Fibroblast of gingiva (primary cell): ENCODE measurements at places on chromosomes 7 and 10.

- no peak for DNase-seq
Observed at GRCh38 chr10:62253704-62254103, 14.9 kb downstream of the RTKN2 start.

DNA sequence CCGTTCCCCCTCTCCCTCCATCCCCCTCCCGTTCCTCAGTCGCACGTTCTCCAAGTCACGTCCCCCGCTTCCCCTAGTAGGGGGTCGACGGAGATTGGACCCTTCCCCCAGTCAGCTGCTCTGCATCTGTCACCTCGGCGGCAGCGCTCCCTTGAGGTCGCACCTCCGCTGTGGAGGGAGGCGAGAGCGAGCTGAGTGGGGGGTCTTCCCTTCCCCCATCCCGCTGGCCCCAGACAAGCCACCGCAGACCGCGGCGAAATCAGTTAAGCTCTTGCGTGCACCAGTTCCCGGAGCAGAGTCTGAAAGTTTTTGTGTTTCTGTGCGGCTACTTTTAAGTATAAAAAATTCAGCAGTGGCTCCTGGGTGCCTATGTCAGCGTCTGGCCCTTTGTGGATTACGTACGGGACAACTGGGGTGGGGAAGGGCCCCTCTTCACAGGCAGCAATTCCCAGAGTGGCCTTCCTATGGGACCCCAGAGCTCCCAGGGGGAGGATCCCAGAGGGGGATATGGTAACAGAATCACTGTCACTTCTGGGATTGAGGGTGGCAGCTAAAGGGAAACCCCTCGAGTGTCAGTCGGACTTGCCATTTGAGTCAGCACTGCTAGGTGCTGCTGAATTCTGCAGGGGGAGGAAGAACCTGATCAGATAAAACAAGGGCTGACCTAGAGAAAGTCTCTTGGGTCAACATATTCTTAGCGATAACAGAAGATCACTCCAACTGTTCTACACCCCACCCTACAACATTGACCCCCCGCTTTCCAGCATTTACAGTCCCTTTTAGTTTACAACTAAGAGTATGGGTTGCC, 12.5 kb upstream of the DDIT4 start:
- no peak for DNase-seq

- DNase-seq, result peak; percentile 39
Observed at GRCh38 chr7:150448789-150449147, 1.7 kb upstream of the GIMAP8 start.

- no peak for DNase-seq
Observed at GRCh38 chr10:102504179-102504975, 605 bp downstream of the SUFU start.

DNA sequence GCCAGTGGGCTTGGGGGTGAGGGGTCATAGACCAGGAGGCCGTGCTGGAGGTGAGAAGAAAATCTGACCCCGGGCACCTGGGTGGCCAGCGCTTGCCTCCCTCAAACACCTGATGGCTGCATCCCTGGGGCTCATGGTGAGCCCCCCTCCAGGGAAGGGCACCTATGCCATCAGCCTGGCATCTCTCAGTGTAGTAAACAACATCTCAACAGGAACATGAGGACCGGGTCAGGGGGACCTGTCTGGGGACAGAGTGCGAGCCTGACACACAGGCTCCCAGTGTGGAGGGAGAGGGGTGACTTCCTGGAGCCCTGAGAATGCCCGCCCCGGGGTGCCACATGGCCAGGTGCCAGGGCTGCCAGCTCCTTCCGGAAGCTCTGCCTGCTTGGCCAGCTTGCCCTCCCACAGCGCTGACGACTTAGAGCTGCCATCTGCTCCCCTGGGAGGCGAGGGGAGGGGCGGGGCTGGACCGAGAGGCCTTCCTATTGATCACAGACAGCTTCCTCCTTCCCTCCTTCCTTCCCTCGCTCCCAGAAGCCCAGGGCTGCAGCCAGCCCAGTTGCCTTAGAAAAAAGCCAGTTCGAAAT, 12.3 kb downstream of the STX1A start:
- DNase-seq, result no peak

DNA sequence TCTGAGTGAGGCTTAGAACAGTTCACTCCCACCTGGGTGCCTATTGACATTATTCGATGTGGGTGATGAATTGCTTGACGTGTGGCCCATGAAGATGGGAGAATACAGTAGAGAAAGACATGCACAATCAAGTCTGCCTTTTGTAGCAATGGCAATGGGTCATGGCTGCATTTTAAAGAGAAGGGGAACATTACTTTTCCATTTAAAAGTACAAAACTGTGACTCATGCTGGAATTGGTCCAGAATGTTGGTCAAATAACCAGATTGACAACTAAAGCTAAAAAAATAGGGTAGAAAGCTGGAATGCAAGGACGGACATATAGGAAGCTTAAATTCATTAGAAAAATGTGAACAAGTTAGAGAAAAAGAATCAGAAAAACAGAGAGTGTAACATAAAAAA, 104.1 kb upstream of the SLC25A13 start:
- DNase-seq, result no peak

DNA sequence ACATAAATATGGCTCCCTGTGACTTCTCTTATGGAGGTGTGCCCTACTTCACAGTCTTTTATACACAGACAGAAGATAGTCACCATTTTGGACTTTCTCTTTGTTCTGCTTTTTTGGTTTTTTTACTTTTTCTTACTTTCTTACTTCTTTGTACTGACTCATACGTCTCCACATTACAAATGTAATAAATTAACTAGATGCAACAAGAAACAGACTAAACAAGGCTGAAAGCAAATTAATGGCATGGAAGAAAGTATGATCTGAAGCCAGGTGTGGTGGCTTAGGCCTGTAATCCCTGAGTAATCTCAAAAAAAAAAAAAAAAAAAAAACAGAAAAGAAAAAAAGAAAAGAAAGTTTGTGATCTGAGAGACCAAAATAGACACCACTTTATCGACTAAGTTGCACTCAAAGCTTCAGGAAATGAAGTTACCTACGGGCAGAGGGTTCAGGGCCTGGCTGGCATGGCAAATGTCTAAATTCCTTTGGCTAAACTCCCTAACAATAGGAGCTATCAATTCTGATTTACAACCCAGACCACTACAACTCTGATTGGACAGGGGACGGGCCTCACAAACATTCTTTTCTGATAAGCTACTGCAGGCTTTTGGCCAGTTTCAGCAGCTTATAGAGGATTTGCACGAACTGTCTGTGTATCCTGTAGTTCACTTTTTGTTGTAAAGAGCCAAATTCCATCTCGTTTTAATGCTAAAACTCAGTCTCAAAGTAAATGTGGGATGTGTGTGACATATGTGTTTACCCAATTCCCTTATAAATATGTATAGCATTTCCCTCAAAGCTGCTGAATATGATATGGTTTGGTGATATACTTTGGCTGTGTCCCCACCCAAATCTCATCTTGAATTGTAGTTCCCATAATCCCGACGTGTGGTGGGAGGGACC, 129.1 kb downstream of the SEPTIN14 start:
- no peak for DNase-seq
